ENCODE measurements at places on chromosomes 3 and 15.

DNA sequence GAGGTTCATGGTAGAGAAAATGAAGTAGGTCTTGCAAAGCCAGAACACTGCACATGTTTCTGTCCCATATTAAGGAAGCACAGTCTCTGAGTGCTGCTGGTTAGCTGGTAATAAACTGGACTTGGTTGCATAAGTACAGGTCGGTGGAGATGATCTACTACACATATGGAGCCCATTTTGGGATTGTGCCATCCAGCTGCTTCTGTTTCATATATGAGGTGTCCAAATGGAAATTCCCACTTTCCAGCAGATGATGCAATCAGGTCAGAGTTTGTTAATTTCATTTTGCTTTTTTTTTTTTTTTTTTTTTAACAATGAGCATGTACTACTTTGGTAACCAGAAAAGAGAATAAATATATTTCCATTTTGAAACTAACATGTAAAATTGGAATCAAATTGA is 122.6 kb downstream of the SATB1 start:
- no peak for DNase-seq

DNA sequence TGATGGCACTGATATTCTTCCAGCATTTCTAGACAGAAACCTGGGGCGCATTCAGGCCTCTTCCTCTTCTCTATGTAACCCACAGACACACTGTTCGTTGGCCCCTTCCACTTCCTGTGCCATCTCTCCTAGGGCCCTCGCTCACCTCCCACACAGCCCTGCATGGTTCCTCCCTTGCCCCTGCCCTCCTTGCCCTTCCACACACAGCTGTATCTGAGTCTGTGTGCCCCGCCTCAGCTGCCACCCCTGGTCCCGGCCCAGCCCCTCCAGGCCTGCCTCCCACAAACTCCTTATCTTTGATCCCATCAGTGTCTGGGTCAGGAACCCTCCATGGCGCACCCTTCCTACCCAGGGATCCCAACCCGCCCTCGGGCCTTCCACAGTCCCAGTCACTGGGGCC is 37.9 kb downstream of the RAB6B start:
- DNase-seq = peak; percentile 22

- no peak for DNase-seq
Observed at GRCh38 chr15:96088650-96089049, 241.8 kb upstream of the NR2F2 start.

DNA sequence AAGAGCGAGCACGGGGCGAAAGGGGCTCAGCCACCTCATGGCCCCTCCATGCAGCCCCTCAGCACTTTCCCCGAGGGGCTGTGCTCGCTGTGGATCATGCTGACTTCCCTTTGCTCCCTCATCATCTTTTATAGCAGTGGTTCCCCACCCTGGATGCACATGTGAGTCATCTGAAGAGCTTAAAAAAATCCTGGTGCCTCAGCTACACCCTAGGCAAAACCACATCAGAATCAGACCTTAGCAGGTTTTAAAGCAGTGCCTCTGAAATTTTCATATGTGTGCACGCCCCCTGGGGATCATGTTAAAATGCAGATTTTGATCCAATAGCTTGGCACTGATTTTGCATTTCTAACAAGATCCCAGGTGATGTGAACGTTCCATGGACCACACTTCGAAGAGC is 50.9 kb downstream of the FEM1B start:
- DNase-seq = no peak

DNA sequence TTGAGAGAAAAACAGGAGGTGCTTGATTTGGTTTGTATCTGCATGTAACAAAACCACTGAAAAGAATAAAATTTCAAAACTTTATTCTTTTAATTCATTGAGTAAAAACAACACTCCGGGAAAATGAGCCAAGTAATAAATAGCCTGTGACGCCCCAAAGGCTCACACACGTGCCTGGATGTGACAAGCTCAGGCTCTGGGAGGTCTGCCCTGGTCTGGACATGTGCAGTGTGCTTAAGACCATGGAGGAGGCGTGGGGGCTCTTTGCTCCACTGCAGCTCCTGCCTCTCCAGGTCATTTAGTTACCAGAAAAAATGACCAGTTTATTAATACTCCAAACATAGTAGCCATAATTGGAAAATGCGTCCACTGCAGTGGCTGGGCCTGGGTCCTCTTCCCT is 8.6 kb upstream of the NME9 start:
- no peak for DNase-seq

DNA sequence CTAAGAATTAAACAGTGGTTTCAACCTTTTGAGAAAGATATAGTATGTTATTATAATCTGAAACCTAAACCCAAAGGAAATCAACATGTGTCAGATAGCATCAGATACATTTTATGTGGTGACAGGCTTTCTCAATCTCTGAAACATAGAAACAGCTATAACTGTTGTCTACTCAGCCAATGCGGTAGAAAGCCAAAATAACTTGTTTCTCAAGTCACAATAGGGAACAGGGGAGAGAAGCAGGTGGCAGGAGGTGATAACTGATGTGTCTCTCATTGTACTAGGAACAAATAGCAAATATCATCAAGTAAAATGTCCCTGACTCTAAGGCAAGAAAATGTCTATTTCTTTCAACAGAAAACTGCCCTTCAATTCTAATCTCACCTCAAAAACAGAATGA is 38.6 kb downstream of the DENND6A start:
- no peak for DNase-seq

GRCh38 chr3:123295171-123295900 is 93.6 kb downstream of the SEC22A start:
- no peak for DNase-seq

DNA sequence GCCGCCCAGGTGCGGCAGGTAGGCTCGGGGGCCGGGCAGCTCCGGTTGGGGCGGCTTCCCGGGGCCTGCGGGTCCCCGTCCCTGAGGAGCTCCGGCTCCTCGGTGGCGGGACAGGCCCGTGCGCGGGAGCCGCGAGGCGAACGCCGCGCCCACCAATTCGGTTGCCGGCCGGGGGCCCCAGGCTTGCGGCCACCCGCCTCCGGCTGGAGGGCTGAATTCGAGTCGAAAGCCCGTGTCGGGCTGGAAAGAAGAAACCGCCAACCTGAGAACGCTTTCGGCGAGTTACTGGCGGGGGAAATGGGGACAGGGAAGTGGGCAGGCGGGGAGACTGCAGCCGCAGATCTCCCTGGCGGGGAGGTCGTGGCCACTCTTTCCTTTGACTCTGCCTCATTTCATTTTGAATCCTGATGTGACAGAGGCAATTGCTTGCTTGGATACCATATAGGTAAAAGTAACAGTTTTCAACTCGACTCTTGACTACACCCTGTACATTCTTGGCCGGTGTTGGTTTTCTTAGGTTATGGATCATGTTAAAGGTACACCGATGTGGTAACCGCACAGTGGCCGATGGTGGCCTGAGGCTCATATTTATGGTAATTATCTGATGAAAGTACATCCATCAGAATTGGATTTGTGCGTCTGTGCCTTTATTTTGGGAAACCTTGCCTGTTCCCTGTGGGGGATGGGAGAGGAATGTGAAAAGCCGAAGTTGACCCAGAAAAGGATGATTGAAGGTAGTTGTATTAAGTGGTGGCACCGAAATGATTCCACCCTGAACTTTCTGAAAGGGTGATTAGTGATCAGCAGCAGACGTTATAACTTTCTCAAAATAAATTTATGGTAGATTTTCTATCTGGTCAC is 1.7 kb downstream of the B3GNT5 start:
- no peak for DNase-seq

- no peak for DNase-seq
Observed at GRCh38 chr3:94175677-94176076, 112.8 kb downstream of the NSUN3 start.

GRCh38 chr3:112654492-112654891 is 13.5 kb upstream of the CCDC80 start:
- DNase-seq = no peak

- DNase-seq = no peak
Observed at GRCh38 chr3:69016901-69017300, 3.4 kb upstream of the EOGT start.

DNA sequence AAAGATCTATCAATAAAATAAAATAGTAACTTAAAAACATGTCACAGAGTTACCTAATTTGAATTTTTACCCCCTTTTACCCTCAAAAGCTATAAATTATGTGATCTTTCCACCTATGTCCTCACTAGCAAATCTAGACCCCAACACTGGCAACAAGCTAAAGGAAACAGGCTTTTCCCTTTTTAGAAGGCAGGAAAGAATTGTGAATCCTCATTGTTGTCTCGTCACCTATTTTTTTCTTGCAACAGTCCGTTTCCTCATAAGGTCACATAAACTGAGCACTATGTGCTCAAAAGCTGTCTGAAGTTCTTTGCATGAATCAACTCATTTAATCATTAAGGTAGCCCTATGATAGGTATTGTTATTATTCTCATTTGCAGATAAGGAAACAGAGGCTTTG is 34.6 kb upstream of the DAZL start:
- no peak for DNase-seq

- no peak for DNase-seq
Observed at GRCh38 chr3:63593779-63594178, 58.7 kb upstream of the SNTN start.

DNA sequence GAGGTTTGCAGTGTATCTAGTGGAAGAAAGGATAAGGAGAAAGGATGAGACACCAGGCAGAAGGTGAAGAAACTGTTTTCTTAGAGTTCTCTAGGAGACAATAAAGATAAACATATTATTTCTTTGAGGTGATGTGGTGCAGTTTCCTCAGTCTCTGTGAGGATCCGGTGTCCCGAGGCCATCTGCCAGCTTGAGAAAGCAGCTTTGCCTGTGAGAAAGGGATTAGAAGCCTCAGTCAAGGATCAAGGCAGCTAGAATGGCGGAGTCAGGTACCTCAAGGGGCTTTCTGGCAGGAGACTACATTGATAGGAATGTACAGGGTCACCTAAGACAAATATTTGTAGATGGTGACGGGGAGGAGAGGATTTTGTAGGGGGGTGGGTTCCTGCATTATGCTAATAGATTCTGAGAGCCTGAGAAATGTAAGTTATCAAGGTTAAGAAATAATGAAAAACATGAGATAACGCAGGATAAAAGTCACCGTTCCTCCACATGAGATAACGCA is 103.9 kb upstream of the MB21D2 start:
- DNase-seq = no peak

DNA sequence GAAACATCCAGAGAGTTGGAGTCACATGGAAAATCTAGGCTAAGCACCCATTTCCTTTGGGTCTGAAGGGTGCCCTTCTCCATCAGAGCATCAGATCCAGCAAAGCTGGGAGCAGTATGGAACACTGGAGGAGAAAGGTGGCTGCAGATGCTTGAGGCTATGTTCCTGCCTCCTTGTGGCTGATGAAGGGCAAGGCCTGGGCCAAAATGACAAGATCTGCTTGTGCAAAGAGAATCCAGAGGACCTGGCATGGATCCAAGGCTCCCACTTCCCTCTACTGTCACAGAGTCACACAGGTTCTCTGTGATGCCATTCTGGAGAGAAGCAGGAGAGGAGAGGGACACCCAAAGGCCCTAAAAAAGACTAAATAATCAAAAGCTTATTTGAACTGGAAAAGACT is 9.2 kb upstream of the ATP8B4 start:
- DNase-seq = peak; percentile 84

GRCh38 chr3:132443421-132443820 is 26.1 kb downstream of the DNAJC13 start:
- DNase-seq = no peak

GRCh38 chr3:167116120-167116922 is 263.8 kb downstream of the ZBBX start:
- no peak for DNase-seq

DNA sequence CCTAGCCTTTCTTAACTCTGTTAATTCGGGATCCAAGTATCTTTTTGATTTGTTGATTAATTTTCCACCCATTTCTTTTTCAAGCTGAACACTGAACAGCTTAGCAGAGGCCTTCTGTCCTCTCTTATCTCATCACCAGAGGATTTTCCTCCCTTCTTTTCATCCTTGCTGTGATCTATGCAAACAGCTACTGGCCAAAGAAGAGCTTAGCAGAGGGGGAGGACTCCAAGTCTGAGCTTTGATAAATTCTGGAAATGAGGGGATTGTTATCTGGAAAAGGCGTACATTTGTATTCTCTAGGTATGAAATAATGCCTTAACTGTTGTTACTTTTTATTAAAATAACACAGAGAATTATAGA is 13.4 kb downstream of the DZIP3 start:
- no peak for DNase-seq

DNA sequence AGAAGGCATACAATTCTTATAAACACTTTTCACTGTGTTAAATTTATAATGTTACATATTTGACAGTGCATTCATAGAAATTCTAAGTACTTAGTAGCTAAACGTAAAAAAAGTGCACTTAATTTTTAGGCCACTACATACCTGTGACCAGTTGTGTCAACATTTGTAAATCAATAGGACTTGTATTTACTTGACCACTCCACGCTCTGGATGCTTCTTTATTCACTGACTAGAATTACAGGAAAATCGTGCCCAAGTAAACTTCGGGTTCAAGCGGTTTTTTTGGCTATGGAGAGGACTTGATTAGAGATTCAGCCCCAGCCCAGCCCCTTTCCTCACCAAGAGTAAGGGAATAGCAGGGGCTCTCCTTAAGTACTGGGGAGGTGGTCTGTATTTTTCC is 21.8 kb downstream of the WDR53 start:
- no peak for DNase-seq

GRCh38 chr15:93831641-93832040 is 399.7 kb upstream of the MCTP2 start:
- no peak for DNase-seq

GRCh38 chr3:175105066-175105465 is 245.9 kb downstream of the NAALADL2 start:
- DNase-seq = no peak

DNA sequence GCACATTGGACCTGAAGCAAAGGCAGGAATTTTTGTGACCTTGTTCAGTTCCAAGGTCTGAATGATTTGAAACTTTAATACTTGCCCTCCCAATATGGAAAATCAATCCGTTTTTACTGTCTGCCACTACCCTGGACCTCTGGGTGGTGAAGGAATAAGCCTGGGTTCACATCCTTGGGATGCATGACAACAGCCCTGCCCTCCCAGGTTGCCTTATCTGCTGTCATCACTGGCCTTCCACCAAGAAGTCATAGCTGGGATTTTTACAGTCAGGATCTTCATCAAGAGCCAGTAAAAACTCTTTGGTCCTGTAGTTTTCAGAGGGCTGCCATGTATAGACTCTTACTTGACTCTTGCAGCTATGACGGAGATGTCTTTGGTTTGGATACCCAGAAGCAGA is 128.6 kb downstream of the MYLK start:
- no peak for DNase-seq

GRCh38 chr15:69750253-69750652 is 297.6 kb downstream of the RPLP1 start:
- DNase-seq = no peak
